ENCODE measurements at places on chromosomes 1 and 21.

- DNase-seq, result no peak
Observed at GRCh38 chr1:29259802-29260441, 23.6 kb downstream of the PTPRU start.

- no peak for DNase-seq
Observed at GRCh38 chr1:156742017-156742416, 1.1 kb upstream of the MRPL24 start.

DNA sequence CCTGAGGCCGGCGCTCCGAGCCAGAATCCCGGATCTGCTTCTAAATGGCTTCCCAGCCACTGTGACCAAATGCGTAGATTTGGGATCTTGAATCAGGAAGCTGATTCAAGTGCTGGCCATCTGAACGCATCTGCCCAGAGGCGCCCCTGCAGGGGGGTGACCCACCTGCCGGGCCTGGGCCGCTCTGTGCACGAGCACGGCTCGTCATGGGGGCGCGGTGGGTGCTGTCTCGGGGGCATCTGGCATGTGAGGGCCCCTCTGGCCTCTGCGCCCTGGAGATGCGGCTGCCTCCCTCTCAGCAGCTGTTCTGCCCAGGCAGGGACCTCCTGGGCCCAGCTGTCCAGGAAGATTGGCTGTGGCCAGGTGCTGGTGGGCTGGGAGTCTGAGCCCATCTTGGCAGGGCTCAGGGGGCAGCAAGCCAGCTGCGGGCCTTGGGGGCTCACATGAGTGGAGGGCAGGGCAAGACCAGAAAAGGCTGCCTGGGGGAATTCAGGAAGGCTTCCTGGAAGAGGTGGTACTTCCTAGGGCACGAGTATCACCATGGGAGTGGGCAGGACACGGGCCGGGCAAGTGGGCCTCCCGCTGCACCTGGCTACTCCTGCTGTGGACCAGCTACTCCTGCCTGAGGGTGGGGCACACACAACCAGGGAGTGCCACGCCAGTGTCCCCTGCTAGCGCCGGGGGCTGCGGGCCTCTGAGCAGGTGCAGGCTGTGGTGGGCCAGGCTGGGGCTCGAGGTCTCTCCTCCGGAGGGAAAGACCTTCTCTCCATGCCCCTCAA is 25.1 kb downstream of the PLCH2 start:
- no peak for DNase-seq

GRCh38 chr1:29756085-29756484 is 519.8 kb downstream of the PTPRU start:
- no peak for DNase-seq

- peak; percentile 15 for DNase-seq
Observed at GRCh38 chr21:31354122-31354521, 10.1 kb upstream of the TIAM1 start.

GRCh38 chr1:185343306-185343705 is 26.3 kb upstream of the IVNS1ABP start:
- DNase-seq, result no peak

GRCh38 chr1:43934101-43934985 is 742 bp downstream of the ARTN start:
- peak; percentile 58 for DNase-seq

- no peak for DNase-seq
Observed at GRCh38 chr1:235937123-235937522, 70.4 kb upstream of the LYST start.

- no peak for DNase-seq
Observed at GRCh38 chr1:5956022-5956830, 36.0 kb downstream of the NPHP4 start.

GRCh38 chr1:108893141-108893530 is 16.4 kb downstream of the GPSM2 start:
- peak; percentile 70 for DNase-seq

DNA sequence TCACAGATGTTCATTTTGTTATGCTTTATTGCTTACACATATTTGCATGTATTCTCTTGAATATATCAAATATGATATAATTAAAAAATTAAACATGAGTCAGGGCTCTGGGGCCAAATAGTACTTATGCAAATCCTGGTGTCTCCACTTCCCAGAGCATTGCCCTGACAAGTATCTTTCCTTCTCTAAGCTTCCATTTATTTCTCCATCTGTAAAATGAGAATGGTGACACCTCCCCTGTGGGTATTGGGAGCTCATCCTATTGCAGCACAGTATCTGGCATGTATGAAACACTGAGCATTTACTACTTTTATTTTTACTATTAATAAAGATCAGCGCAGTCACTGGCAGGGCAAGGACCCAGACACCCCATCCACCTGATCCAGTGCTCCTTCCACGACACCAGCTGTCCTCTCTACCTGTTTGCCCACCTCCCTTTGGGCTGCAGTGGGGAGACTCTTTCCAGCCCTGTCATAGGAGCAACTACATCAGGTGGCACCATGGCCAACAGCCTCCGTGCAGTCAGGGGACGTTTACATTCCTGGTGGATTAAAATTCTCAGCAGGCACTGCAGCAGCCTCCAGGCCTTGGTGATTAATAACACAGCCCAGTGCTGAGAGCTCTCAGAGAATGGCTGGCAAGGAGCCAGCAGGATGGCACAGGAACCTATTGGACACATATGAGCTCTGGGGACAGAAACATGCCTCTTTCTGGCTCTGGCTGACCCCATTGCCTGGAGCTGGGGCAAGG is 113.0 kb downstream of the DMRTB1 start:
- no peak for DNase-seq

GRCh38 chr1:66050123-66050522 is 257.4 kb downstream of the PDE4B start:
- DNase-seq, result no peak

- peak; percentile 56 for DNase-seq
Observed at GRCh38 chr1:232726048-232726779, 79.0 kb upstream of the MAP10 start.

DNA sequence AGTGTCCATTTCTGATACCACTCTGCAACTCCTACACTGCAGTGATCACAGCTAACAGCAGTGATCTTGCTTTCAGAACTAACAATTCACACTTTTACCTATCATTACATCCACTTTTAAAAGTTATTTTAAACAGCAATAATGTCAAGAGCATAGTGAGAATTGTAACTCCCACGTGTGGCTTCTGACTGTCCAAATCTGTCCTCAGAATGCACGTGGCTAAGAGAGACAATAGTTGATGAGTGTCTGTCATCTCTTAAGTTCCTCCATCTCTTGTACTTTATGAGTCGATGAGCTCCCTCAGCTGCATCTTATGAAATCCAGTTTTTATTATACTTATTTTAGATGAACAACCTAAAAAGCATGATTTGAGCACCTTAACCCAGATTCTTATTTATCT is 16.5 kb upstream of the CFHR5 start:
- no peak for DNase-seq

- DNase-seq, result no peak
Observed at GRCh38 chr1:9653491-9654050, 2.0 kb downstream of the PIK3CD start.

Data from fibroblast of mammary gland (primary cell).